Thymus (tissue), 14 donors: ENCODE measurements at places on chromosomes 11 and 22.

DNA sequence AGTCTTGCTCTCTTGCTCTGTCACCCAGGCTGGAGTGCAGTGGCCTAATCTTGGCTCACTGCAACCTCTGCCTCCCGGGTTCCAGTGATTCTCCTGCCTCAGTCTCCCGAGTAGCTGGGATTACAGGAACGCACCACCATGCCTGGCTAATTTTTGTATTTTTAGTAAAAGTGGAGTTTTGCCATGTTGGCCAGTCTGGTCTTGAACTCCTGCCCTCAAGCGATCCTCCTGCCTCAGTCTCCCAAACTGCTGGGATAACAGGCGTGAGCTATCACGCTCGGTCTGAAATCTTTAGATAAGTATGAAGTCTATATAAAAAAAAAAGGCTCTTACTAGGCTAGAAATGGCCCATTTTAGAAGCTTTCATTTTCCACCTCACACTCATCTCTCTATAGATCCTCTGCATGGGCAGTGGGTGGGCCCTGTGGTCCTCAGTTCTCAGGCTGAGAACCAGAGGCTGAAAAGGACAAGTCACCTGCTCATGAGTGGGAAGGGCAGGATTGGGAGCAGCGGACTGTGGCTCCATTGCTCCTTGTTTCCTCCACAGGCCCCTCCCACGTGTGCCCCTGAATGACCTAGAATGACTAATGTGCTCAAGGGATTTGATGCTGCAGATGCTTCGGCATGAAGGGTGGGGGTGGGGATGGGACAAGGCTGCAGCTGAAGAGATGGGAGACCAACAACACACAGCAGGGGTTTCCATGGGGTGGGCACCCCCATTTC lies 19.8 kb upstream of the PRAME start:
- no peak for DNase-seq

DNA sequence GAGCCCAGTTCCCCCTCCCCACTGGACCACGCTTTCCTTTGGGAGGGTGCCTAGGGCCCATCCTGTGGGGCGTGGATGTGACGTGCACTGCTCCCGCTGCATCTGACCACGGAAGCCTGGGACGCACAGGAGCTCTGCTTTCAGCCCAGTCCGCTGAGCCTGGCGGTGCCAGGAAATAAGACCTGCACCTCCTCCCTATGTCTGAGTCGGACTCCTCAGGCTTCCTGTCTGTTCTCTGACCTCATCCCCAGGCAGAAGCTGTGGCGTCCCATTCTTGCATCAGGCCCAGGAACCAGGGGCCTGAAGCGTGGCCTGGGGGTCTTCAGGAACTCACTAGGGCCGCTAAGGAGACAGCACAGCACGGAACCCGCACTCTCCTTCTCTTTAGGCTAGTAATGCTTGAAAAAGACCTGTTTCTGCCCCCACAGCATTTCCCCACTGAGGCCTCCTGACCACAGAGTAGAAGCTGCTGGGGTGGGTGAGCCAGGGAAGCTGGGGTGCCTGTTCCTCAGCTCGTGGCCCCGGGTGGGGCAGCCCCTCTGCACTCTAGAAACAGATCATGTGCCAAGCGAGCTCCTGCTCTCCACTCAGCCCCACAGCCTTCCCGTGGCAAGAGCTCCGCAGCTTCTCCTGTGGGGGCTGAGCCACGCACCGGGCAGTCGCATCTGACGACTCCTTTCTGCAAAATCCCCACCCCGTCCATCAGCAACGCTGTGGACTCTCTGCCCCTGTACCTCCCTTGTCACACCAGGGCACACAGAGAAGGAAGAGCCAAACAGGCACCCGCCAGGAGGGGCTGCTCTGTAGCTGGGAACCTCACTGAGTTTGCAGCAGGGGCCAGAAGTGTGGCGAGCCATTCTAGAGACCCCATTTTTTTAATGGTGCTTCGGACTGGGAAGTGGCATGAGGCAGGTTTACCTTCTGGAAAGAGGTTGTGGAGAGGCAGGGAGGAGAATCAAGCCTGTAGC lies 22.6 kb downstream of the MOV10L1 start:
- DNase-seq: peak; percentile 13

- no peak for DNase-seq
Observed at GRCh38 chr11:22459048-22459447, 120.9 kb downstream of the SLC17A6 start.

DNA sequence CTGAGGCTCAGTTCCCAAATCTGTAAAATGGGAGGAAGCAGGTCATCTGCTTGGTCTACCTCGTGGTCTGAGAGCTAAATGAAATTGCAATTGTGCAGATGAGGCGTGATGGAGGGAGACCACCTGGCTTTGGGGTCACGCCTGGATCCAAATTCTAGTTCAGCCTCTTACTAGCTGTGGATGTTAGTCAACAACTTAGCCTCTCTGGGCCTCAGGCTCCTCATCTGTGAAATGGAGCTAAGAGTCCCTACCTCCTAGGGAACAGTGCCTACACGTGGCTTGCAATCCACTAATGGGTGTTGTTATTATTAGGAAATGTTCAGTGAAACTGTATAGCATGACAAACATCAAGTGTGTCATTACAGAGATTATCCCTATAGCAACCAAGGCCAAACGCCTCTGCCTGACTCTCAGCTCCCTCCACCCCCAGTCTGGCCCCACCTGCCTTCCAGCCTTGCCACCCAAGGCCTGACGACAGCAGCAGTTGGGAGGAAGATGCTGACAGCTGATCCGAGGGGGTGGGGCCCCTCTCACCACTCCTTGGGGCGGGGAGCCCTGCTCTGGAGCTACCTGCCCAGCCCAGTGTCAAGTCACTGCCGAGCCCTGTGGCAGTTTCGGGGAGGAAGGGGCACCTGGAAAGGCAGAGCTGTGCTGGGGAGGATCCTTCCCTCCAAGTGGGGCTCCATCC lies 1.7 kb upstream of the RHOD start:
- DNase-seq: no peak

DNA sequence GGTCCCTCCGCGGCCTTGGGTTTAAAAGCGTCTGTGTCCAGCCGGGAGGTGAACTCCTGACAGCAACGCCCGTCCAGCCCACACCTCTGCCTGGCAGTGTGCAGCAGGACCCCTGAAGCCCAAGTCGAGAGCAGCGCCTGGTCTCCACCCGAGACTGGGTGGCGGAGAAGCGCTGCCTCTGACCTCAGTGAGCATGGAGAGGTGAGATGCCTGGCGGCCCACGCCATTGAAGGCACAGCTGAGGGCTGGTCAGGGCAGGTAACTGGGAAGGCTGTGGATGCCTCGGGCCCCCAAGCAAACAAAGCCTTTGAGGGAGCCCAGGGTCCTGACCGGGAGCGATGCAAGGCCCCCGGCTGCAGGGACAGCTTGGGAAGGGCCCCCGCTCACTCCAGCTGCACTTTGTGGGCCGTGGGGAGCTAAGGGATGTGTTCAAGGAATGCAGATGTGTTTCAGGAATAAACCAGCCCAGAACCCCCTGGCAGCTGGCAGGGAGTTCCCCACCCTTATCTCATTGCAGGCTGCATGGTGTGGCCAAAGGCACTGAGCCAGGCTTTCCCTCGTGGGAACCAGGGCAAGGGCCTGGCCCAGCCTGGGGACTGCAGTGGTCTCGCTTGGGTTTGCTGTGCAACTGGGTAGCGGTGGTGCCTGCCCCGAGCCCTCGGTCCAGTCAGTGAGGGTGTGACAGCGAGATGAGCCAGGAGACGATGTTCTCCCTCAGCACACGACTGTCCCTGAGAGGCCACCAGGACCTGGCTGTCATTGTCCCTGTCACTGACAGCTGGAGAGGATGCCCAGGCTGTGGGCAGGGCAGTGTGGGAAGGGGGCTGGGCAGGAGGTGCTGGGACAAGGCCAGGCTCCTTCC lies 92.5 kb downstream of the WNT7B start:
- DNase-seq: no peak

DNA sequence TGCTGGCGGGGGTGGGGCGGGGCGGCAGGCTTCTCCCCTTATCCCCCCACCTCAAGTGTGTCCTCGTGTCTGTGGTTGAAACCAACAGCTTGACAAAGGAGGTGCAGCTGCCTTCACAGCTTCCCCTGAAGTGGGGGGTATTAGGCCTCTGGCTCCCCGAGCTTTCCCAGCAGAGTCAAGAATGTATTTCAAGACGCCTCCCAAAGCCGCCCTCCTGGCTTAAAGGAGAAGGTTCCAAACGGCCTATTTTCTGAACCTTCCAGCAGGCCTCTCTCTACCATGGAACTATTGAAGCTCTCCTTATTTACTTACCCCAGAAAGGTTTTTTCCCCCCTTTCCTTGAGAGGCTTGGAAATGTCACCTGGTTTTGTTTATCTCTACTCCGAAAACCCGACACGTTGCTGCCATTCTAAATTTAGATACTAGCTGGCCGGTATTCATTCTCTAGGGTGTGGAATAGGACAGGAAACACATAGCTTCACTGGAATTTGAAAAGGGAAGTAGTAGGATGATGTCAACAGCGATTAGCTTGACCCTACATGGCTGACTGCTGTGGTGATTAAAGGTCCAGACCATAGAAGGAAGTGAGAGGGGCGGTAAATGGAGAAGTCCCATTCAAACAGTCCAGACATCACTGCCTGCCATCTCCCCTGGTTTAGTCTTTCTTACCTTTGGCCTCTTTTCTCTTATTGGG lies 671 bp upstream of the PICALM start:
- no peak for DNase-seq

- DNase-seq: no peak
Observed at GRCh38 chr22:24894998-24895397, 51.5 kb downstream of the LHFPL7 start.

- DNase-seq: no peak
Observed at GRCh38 chr11:17506942-17507341, 30.3 kb upstream of the ABCC8 start.

DNA sequence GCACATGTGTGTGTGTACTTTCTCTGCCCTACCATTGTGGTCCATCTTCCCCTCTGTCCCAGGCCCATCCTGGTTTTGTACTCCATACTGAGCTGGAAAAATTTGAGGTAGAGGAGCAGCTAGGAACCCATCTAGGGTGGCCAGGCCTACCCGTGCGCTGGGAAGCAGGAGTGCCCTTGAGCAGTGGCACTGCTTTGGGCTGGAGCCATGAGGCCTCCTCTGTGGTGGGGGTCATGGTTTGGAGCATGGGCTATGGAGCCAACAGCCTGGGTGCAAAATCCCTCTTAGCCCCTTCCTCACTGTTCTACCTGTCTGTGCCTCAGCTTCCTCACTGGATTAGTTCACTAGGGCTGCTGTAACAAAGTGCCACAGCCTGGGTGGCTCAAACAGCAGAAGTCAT lies 21.9 kb upstream of the ALG8 start:
- no peak for DNase-seq

DNA sequence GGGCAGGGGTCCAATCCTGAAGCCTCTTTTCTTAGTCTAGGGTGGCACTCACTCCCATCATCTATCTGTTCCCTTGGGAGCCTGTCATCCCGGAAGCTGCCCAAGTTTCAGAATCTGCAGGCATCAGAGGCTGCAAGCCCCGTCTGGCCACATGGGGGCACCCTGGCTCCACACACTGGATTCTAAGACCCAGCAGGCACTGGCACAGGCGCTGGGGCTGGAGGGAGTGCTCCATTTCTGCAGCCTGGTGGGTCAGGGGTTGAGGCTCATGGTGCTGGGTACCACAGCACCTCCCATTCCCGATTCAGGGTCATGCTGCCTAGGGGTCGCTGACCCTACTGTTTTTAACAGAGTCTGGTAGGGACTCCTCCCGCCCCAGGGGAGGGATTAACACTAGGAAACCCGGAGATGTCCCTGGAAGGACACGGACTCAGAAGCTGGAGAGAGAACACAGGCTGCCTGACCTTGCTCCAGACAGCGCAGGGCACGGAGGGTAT lies 243.9 kb upstream of the SYN3 start:
- DNase-seq: peak; percentile 48

DNA sequence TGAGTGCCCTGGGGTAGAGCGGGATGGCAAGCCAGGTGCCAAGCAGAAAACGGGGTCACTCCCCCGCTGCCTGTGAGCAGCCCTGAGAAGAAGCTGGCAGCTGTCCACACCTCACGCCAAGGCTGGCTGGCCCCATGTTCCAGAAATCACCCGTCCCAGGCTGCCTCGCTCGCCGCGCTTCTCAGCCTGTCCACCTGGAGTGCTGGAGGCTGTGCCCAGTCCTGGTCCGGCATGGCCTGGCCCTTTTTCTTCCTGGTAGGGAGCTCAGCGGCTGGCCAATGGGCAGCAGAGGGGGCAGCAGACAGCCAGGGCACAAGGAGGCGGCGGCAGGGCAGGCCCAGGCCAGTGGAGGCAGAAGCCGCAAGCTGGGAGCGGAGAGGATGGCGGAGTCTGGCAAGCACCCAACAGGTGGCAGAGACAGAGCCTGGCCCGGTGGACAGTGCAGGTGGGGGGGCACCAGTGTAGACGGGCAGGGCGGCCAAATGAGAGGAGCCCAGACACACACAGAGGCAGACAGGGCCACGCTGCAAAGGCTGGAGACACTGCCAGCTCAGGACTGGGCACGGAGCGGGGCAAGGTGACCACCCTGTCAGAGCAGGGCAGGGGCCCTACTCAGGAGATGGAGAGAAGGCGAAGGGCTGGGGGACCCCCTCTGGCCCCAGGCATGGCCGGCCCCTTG lies 37.2 kb upstream of the TH start:
- no peak for DNase-seq

- DNase-seq: no peak
Observed at GRCh38 chr11:105937331-105937730, 84.7 kb downstream of the MSANTD4 start.

- no peak for DNase-seq
Observed at GRCh38 chr11:118529584-118530175, 1.3 kb upstream of the TMEM25 start.

GRCh38 chr11:1310772-1311468 lies 1.5 kb upstream of the TOLLIP start:
- no peak for DNase-seq

- DNase-seq: no peak
Observed at GRCh38 chr11:77300695-77301094, 791 bp downstream of the GDPD4 start.

GRCh38 chr11:1763796-1764661 lies at the start of gene CTSD:
Gene CTSD, minus strand, starts transcription at chr11:1763927. Its CDS starts 68 bp downstream, at chr11:1763859.
- peak; percentile 75 for DNase-seq

GRCh38 chr11:63767565-63768236 lies 874 bp downstream of the ZFTA start:
- DNase-seq: peak; percentile 20

DNA sequence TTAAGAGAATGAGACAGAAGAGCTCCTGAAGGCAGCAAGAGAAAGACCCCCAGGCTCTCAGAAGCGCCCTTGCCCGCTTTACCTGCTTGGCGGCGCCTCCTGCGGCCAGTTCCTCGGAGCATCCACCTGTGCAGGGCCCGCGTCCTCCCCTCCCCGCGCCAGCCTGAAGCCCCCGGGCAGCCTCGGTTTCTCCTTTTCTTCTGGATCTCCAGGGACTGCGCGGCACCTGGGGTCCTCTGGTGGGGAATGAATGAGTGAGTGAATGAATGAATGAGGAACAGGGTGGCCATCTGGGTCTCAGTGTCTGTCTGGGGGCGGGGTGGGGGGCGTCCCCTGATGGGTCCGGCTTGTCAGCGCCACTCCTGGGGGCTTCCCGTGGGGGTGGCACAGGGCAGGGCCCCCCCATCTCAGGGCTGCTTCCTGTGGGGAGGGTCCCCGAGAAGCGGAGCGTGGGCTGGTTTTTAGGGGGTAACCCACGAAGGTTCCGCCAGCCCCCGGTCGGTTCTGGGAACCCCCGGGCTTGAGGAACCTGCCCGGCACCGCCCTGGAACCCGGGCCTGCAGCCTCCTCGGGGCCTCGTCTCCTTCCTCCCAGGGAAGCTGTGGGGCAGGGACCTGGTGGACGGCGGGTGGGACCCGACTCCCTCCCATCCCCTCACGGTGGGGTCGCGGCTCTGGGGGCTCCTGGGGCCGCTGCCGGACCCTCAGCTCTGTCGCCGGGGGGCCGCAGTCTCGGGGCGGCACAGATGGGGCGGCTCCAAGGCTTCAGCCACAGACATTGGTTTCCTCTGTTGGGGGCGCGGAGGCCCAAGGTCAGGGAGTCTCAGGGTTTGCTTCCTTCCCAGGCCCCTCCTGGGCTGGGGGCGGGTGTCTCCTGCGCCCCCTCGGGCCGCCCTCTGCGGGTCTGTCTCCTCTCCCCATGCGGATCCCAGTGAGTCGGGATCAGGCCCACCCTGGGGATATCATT lies 8.3 kb upstream of the KRTAP5-7 start:
- DNase-seq: no peak
